ENCODE measurements at places on chromosomes 3 and 15.

DNA sequence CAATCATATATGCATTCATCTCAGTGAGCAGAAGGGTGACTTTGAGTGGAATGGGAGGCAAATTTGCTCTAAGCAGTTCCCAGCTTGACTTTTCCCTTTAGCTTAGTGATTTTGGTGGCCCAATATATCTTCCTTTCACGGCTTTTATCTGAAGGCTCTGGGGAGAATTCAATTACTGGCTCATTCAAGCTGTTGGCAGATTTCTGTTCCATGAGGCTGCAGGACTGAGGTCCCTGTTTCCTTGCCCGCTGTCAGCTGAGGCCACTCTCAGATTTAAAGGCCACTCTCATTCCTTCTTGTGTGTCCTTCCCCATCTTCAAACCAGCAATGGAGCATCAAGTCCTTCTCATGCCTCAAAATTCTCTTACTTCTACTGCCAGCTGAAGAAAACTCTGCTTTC, 170.4 kb upstream of the ATP10A start:
- no peak for DNase-seq

DNA sequence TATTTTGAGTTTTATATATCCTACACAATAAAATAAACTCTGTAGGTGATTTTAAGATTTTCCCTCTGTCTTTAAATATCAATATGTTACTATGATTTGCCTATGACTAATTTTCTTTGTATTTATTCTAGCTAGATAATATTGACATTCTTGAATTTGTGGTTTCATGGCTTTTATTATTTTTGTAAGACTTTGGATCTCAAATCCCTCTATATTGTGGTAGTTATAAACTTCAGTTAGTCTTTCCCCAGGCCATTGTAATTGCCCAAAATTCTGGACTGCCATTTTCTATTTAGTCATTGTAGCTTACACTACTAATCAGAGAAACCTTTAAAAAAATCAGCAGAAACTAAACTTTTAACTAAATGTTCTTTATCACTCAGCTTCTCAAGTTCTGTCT, 1559.3 kb upstream of the GBE1 start:
- DNase-seq, result no peak

DNA sequence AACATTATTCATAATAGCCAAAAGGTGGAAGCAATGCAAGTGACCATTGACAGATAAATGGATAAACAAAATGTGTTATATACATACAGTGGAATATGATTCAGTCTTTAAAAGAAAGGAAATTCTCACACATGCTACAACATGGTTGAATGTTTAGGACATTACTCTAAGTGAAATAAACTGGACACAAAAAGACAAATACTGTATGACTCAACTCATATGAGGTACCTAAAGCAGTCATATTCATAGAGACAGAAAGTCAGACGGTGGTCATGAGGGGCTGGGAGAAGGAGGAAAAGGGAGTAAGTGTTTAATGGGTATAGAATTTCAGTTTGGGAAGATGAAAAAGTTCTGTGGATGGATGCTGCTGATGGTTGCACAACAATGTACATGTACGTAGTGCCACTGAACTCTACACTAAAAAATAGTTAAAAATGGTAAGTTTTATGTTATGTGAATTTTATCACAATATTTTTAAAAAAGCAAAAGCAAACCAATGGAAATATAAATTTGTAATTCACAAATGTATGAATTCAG, 5.3 kb downstream of the TXNRD3 start:
- DNase-seq, result no peak

DNA sequence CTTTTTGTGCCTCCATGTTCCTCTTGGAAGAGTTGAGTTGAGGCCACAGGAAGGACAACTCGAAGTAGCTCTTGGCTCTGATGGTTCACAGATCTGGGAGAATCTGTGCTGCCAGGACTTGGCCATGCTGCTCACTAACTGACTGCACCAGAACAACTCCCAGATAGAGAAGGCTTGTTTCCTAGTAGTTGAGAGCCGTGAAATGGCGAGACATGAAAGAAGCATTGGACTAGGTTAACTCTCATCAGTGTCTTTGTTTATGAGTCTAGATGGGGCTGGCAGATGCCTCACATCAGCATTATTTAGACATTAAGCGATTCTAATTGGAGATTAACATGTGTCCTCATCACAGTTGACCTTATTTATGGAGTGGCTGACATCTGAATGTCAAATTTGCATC, 92.9 kb upstream of the AGBL1 start:
- DNase-seq, result no peak

DNA sequence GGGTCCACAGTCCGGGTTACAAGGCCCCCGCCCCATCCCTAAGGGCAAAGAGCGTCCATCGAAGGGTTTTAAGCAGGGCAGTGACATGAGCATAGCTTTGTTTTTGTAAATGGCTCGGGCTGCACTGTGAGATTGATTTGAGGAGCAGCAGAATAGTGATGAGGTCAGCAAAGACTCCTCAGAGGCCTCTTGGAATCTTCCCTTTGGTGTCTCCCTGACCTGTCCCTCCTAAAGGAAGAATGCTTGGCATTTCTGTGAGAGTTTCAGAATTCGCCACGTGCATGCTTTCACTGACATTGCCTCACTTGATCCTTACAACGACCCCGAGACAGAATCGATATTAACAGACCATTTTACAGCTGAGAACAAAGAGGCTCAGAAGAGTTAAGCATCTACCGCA, 20.3 kb downstream of the LAMP3 start:
- DNase-seq, result peak; percentile 18

GRCh38 chr3:186107215-186108105, 1.4 kb downstream of the ETV5 start:
- peak; percentile 86 for DNase-seq

DNA sequence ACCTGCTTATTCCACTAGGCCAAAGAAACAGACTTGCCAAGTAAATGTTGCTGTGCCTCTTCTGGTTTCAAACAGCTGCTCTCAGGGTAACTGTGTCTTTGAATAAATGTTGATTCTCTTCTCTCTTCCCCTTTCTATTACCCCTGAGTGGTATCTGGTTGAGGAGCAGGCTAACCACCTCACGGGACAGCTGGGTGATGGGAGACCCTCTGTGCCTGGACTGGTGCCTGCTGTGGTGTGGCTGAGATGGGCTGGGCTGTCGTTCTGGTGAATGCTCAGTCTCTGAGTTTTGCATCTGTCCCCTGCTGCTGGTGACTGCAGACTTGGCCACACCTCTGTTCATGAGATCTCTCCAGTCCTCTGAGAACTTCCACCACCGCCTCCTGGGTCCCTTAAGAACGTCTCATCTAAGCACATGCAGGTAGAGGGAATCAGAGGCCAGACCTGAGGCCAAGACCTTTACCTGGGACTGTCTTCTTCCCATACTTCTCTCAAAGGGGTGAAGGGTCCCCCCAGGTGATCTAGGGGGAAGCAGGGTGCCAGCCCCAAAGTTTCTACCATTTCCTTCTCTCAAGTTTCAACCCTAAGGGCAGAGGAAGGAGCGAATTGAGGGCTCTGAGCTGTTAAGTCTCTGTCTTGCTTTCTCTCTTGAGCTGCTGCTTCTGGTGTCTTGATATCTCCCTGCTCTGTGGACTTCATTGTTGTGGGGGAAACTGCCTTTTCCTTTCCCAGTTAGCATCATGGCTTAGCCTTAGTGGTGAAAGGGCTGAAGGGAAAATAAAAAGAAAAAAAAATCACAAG, 252.9 kb downstream of the EBLN2 start:
- no peak for DNase-seq

DNA sequence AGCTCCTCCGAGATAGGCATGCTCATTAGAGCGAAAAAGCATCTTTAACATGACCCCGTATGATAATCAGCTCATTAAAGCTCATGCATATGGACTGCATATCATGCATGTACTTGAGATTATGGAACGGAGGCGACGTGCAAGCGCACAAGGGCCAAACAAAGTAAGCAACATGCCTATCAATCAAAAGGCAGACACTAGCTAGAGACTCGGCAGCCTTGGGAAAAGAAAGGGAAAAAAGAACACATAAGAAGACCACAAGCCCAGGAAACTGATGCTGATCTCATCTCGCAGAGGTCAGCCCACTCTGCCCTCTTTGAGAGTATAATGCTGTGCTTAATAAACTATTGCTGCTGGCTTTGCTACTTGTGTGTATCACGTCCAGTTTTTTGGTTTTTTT, 2.6 kb upstream of the ACOX2 start:
- no peak for DNase-seq

DNA sequence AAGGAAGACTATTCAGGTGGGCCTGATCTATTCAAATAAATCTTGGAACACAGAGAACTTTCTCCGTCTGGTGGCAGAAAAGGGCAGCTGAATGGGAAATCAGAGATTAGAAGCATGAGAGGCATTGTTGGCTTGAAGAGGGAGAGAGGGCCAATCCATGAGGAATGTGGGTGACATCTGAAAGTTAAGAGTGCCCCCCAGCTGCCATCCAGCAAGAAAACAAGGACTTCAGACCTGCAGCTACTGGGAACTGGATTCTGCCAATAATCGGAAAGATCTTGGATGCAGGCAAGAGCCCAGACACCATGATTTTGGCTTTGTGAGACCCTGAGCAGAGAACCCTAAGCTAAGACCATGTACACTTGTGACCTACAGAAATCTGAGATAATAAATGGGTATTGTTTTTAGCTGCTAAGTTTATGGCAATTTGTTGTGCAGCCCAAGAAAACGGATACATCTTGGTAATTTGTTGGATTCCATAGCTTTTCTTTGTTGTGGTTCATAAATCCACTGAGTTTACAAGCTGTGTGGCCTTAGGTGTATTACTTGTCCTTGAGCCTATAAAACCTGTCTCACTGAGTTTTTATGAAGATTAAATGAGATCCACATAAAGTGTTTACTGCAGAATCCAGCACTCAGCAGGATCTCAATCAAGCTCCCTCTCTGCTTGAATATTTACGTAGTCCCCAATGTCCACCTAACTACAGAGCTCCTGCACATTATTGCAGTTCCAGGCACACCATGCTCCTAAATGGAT, 82.1 kb upstream of the PRTG start:
- DNase-seq, result no peak

GRCh38 chr3:73296859-73297258, 235.4 kb downstream of the EBLN2 start:
- no peak for DNase-seq

- no peak for DNase-seq
Measured at GRCh38 chr3:19931767-19932188, 2.2 kb downstream of the EFHB start.

GRCh38 chr3:126039870-126040269, 44.1 kb downstream of the SLC41A3 start:
- DNase-seq, result no peak

DNA sequence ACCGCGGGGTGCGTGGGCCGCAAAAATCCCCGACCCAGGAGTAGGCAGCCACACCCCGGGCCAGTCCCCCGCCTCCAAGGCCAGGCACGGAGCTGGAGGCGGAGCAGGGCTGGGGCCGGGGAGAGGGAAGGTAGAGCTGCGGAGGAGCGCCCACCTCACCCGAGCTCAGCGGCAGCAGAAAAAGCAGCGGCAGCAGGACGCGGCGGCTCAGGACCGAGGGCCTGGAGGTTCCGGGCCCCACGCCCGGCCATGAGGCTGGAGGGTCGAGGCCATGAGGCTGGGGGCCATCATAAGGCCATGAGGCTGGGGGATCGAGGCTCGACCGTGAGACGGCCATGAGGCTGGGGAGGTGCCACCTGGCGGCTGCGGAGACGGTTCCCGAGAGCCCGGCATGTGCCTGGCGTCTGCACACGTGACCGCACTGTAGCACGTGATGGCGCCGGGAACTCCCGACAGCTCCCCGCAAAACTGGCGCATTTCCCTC, 32.9 kb upstream of the PRSS50 start:
- no peak for DNase-seq

DNA sequence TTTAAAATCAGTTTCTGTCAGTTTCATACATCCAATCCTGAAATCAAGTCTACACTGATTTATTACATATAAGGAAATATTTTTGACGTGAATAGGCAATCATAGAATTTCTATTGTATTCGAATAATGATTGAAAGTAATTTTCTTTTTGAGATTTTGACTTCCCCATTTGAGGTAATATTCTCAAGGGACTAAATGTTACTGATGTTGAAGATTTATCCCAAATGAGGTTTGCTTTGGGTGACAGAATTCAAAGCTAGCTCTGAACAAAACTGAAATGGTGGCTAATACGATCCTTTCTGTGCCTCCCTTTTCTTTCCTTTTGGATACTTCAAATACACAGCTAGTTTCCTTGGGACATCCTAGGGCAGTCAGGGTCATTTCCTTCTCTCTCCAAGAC, 12.9 kb upstream of the CNBP start:
- no peak for DNase-seq

DNA sequence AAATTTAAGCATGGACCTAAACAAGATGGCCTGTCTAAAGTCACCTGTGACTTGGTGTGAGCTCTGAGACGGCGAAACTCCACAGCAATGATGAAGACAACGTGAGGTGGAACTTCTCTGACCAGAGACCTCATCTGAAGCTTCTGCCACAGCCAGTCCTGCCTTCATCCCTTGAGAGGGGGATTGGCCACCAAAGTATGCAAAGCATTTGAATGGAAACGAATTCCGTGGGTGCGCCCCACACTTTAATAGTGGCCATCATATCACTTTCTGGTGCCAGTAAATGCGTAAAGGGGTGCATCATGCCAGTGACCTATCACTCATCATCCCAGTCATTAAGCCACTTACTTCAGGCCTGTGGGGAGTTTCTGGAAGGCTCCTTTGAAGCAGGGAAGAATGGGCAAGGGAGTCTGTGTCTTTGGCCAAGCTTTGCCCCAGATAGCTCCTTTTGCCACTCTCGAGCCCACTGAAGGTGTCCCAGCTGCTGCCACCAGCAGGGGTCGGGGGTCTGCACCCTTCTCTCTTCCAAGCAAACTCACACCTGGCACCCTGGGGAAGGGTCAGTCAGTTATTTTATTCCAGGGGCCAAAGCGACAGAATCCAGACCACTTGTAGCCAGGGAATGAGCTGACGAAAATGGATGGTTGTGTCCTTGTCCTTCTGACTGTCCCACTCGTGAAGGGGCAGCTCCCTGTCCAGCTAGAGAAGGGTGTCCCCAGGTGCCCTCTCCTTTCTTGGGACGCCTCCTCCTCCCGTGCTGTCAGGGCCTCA, 17.7 kb downstream of the MUC20 start:
- DNase-seq, result no peak

DNA sequence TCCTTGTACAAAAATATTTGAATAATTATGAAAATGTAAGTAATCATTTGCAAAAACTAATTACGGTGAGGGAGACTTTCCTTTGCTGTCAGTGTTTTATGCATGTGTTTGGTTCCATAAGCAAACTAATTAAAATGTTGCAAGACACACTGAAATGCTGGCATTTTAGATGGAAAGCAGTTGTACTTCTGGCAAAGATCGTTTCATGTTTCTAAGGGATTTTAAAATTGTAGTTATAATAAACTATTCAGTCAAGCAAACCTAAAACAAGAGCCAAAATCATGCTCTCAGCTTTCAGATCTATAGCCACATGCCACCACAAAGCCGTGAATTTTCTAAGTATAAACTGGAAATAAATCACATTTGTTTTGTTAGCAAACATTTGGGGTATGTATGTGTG, 240.1 kb upstream of the ZNF385D start:
- DNase-seq, result no peak

All from Calu3 (cell line).